ENCODE measurements at places on chromosomes 7 and 10.
A peak's percentile ranks its signal among the peaks of the same experiment; 100 is the strongest.

DNA sequence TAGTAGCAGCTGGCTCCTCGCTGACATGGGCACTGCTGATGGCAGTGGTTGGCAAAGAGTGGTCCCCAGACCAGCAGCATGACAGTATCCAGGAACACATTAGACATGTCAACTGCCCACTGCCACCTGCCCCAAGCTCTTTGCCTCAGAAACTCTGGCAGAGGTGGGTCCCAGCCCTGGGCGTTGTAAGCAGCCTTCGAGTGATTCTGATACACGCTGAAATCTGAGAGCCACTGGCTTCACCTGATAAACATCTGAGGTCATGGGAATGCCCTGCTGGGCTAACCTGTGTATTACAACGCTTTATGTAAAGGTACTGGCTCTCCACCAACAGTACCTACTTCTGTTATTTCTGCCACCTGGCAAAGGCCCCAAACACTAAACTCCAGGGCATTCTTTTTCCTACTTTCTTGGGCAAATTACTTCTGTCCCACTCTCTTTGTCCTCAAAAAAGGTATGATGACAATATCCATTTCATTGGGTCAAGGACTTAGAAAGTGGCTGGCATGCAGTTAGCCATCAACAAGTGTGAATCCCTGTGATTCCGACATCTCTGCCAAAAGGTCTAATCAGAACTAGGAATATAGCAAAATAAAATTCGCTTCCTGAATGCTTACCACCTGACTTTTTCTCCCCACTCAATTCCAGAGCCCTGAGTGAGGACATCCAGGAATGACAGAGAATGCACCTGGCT, 9.2 kb downstream of the SGMS1 start:
- DNase-seq, result no peak

- peak; percentile 56 for DNase-seq
Measured at GRCh38 chr10:63465293-63466143, at the start of gene JMJD1C. Gene JMJD1C, minus strand, starts transcription at chr10:63465977. Its CDS starts 315 bp downstream, at chr10:63465662.

DNA sequence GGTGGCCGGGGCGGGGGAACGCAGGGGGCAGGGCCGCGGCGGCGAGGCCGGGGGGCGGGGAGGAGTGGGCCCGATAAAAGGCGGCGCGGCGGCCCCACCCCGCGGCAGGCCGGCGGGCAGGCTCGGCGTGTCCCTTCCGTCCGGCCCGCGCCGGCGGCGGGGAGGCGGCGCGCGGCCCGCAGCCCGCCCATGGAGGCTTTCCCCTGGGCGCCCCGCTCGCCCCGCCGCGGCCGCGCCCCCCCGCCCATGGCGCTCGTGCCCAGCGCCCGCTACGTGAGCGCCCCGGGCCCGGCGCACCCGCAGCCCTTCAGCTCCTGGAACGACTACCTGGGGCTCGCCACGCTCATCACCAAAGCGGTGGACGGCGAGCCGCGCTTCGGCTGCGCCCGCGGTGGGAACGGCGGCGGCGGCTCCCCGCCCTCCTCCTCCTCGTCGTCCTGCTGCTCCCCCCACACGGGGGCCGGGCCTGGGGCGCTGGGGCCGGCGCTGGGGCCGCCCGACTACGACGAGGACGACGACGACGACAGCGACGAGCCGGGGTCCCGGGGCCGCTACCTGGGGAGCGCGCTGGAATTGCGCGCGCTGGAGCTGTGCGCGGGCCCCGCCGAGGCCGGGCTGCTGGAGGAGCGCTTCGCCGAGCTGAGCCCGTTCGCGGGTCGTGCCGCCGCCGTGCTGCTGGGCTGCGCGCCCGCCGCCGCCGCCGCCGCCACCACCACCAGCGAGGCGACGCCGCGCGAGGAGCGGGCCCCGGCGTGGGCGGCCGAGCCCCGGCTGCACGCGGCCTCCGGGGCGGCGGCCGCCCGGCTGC, at the start of gene NANOS1:
Gene NANOS1, plus strand, starts transcription at position 102 of the 808 bp plus-strand sequence. Its CDS starts 88 bp downstream, at position 190.
- DNase-seq, result no peak

- DNase-seq, result no peak
Measured at GRCh38 chr7:20508109-20508508, 107.4 kb upstream of the ABCB5 start.

- DNase-seq, result no peak
Measured at GRCh38 chr7:113710310-113711096, 208.3 kb downstream of the PPP1R3A start.

All from activated T-cell treated with anti-CD3 and anti-CD28 coated beads for 48 hours (primary cell).